Spleen (tissue), 13 donors: ENCODE measurements at places on chromosomes 4 and X.

DNA sequence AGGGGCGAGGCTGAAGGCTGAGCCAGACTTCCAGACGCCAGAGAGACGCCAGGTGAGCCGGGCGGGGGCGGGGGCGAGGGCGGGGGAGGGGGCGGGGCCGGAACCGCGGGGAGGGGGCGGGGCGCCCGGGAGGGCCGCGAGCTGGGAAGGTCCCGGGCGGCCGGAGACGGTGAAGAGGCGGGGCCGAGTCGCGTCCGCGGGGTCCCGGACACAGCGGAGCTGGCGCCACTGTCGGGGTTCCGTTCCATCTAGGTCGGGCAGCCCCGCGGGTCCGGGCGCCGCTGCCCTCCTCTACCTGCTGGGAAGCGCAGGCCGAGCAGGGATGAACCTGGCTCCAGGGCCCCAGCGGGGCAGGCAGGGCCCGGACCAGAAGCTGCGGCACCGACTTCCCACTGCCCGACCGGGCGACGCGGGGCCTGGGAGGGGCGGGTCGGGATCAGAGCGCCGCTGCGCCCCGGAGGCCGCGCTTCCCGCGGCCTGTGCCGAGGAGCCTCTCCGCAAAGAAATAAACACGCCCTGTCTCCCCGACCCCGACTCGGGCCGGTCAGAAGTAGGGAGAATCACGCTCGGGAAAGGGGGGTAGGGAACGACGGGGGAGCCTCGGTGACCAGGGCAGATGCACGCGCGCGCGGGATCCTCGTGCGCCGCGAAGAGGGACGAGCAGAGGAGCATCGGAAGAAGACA, 10.6 kb downstream of the HMX1 start:
- H3K4me3 ChIP-seq: peak overlapping the region; percentile 8
- no peak for DNase-seq
- H3K27ac ChIP-seq: no peak overlapping the region
- peaks cover 86% of the 10 kb centered on the region for H3K27me3 ChIP-seq
- no peaks in the 10 kb centered on the region for H3K36me3 ChIP-seq

DNA sequence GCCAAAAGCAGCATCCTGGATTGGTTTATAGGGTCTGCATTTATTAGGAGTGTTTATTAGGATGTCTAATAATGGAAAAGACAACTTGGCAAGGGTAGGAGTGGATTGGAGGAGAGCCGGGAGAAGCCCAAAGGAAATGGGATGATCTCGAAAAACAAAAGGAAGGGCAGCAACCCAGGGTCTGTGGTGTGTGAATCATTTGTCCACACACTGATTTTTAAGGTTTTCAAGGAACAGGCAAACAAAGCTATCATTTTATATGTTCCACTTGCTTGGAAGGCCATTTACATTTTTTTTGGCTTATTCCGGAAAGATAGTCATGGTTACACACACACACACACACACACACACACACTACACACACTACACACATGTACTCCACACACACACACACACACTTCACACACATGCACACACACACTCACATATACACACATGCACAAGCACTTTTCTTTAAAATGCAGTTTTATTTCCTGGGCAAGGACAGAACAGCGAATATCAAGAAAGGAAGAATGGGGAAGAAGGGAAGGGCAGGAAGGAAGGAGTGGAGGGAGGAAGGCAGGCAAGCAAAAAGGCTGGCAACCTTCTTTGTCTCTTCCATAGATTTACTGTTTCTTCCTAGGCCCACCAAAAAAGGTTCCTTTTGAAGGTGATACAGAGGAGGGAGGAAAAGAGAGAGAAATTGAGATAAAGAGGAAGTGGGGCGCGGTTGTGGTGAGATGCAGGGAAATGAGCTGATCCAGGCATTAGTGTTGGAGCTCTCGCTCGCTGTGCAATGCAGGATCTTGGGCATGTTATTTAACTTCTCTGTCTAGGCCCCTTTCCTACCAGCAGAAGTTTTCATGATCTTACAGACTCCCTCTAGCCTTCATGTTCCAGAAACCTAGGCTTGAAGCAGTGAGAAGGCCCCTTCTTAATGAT, 88.6 kb upstream of the MAML3 start:
- H3K27ac ChIP-seq: peak overlapping the region; percentile 64
- no peaks in the 10 kb centered on the region for H3K27me3 ChIP-seq
- peaks cover 35% of the 10 kb centered on the region for H3K4me1 ChIP-seq
- DNase-seq: no peak
- no peak overlapping the region for H3K4me3 ChIP-seq
- H3K36me3 ChIP-seq: no peaks in the 10 kb centered on the region

DNA sequence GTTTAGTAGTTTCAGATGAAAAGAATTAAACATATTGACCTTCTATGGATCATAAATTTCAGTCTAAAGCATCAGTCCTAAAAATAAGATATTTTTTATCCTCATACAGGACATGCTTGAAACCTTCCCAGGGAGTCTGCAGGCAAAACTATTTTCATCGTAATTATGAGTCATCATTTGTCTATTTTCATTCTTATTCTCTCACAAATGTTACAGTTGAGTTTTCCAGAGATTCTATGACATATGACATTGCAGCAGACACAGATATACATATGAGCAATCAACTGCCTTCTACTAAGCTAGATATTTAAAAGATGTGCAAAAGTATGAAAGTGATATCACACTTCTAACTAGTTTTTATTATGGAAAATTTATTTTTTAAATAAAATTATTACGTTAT, 398.0 kb downstream of the MAGEB5 start:
- H3K4me1 ChIP-seq: no peaks in the 10 kb centered on the region
- H3K27me3 ChIP-seq: no peaks in the 10 kb centered on the region
- H3K27ac ChIP-seq: no peak overlapping the region
- H3K4me3 ChIP-seq: no peak overlapping the region
- no peak for DNase-seq

DNA sequence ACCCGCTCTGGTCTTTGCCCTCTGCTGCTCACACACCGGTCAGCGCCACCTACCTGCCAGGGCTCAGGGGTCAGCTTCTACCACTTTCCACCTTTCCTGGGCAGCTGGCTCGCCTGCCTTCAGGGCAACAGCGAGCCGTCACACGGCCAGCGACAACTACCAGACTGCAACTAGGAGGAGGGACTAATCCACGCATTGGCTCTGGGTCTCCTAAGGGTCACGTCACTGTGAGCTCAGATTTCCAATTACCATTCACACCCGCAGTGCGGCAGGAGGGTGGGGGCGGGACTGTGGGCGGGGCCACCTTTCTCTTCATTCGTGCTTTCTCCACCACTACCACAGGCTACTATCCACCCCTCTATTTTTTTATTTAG, at the start of gene BEX5:
BEX5 (minus strand) TSS at position 172 of the 374 bp plus-strand sequence. CDS start 1,712 bp downstream, outside the sequence.
- H3K36me3 ChIP-seq: no peaks in the 10 kb centered on the region
- no peak within 1 kb of the TSS for H3K27ac ChIP-seq
- peak; percentile 83 for DNase-seq

DNA sequence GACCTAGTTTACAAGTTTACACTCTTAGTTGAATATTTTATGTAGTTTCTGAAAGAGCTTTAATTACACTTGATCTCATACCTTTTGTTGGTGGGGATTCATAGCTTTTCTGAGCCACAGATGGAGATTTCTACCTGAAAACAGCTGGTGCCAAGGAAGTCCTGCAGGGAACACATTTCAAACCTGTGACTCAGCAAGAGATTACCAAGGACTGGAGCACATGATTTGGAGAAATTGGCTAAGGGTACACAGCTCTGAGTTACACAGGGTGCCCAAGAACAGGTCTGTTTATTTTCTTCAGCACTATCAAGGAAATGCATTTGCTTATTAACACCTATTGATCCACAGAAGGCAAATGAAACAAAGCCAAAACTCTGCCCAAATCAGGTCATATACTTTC, 691.5 kb downstream of the KCTD8 start:
- H3K4me3 ChIP-seq: no peak overlapping the region
- H3K4me1 ChIP-seq: no peaks in the 10 kb centered on the region
- DNase-seq: no peak
- H3K36me3 ChIP-seq: no peaks in the 10 kb centered on the region
- no peaks in the 10 kb centered on the region for H3K27me3 ChIP-seq

GRCh38 chr4:25370242-25370641, 6.8 kb upstream of the ANAPC4 start:
- H3K4me3 ChIP-seq: no peak overlapping the region
- no peak for DNase-seq
- no peaks in the 10 kb centered on the region for H3K27me3 ChIP-seq
- H3K27ac ChIP-seq: no peak overlapping the region
- H3K4me1 ChIP-seq: peaks cover under 1% of the 10 kb centered on the region
- H3K36me3 ChIP-seq: peaks cover 9% of the 10 kb centered on the region

DNA sequence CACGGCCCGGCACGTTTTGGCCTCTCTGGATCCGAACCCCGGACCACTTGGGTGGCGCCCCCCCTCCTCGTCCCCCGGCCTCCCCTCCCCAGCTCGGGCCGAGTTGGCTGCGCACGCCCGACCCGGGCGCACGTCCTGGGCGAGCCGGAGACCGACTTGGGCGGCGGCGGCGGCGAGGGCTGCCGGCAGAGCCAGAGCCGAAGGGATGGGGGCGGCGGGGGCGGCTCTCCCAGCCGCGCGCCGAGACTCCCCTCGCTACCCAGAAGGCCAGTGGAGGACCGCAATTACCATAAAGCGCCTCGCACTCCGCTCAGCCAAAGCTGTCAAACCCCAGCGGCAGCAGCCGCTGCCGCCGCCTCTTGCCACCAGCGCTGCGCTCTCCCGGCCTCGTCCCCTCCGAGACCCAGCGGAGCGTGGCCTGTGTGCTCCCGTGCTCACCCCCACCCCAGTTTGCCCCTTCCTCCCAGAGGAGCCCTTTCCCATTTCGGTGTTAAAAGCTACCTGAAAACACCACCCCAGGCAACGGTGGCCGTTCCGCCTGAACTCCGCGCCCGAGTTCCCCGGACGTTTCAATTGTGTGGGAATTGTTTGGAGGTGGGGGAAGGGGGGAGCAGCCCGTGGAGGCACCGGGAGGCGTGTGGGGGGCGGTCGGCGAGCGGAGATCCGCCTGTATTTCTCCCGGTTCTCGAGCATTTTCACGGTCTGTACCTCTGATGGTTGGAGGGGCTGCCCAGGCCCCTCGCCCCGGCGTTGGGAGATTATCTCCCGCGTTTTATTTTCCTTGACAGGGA, 701 bp upstream of the BCOR start:
- peak overlapping the region; percentile 81 for H3K27ac ChIP-seq
- peaks cover 45% of the 10 kb centered on the region for H3K4me1 ChIP-seq
- H3K27me3 ChIP-seq: peaks cover 34% of the 10 kb centered on the region
- peak overlapping the region; percentile 80 for H3K4me3 ChIP-seq
- DNase-seq: peak; percentile 89

DNA sequence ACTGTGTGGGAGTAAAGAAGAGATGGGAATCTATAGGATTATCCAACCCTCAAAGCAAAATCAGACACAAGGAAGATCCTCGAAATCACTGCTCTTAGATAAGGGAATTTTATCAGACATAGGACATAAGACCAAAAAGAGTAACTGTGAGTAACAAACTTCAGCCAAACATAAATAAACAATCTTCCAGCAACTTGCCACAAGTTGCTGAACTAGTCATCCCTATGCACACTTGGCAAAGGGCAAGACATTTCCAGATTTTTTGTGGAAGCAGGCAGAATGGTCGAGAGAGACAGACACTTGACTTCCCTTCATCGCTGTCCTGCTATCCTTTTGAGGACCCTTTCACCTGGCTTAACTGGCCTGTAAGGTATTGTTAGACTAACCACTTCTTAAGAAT, 89.6 kb downstream of the KCNIP4 start:
- H3K27me3 ChIP-seq: no peaks in the 10 kb centered on the region
- no peaks in the 10 kb centered on the region for H3K36me3 ChIP-seq
- DNase-seq: no peak
- no peak overlapping the region for H3K27ac ChIP-seq
- no peaks in the 10 kb centered on the region for H3K4me1 ChIP-seq

GRCh38 chr4:26237916-26238315, 82.9 kb upstream of the RBPJ start:
- no peak for DNase-seq
- H3K36me3 ChIP-seq: no peaks in the 10 kb centered on the region
- H3K27ac ChIP-seq: no peak overlapping the region
- H3K4me1 ChIP-seq: peaks cover 6% of the 10 kb centered on the region
- no peaks in the 10 kb centered on the region for H3K27me3 ChIP-seq

DNA sequence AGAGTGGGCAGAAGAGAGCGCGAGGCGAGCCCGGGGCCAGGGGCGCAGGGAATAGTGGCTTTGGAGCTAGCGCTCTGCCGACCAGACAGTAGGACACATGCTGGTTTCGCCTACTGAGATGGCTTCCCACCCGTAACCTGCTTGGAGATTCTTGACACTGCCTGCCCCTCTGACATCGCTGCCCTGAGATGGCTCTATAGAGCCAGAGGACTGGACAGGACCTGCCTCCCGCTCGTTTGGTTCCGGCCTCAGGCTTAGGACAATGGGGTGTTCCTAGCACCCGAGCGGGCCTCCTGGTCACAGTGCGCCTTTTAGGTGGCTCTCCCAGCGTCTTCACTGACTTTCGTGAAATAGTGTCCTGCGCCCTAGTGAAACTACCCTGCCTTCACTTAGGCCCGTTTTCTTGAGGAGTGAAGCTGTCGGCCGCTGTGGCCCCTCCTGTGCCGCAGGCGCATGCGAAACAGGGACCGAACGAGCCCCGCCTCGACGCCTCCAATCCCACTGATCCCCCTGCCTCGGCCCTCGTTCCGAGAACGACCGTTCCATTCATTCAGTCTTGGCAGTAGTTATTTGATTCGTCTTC, 608 bp downstream of the TAF1 start:
- H3K4me1 ChIP-seq: peaks cover 9% of the 10 kb centered on the region
- H3K27me3 ChIP-seq: no peaks in the 10 kb centered on the region
- H3K27ac ChIP-seq: peak overlapping the region; percentile 86
- no peaks in the 10 kb centered on the region for H3K36me3 ChIP-seq
- H3K4me3 ChIP-seq: peak overlapping the region; percentile 59

DNA sequence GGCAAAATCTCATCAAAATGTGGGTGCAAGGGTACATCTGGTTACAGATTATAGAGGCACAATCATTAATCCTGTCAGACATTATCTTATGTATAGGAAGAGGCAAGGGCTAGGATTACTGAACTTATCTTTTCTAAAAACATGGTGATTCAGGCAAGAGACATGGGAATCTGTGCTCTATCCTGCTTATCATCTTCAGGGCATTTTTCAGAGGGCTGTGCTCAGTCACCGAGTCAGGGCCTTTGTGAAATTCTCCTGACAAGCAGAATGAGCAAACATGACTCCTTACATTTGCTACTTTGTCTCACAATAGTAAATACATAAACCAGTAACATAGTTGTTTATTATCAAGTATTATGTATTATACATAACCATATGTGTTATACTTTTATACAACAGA, 84.2 kb upstream of the KCTD8 start:
- no peak overlapping the region for H3K4me3 ChIP-seq
- no peaks in the 10 kb centered on the region for H3K27me3 ChIP-seq
- no peaks in the 10 kb centered on the region for H3K4me1 ChIP-seq
- no peaks in the 10 kb centered on the region for H3K36me3 ChIP-seq
